ENCODE measurements at places on chromosomes 13 and 19.
A peak's percentile ranks its signal among the peaks of the same experiment; 100 is the strongest.

DNA sequence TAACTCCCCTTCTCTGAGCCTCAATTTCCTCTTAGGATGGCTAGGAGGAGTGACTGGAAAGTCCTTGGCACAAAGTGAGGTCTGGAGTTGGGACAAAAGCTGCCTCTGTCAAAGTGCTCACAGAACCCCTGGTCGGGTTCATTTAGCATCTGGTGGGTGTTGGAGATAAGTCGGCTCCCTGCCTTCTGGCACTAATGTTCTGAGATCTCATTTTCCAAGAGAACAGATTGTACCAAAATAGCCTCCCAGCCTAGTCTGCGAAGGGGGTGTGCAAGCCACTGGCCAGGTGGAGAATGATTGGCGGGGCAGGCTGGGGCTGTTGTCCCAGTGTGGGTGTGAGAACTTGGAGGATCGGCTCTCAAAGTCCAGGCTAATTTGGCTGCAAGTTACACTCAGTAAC lies 20.7 kb upstream of the NWD1 start:
- no peak overlapping the region for H3K4me3 ChIP-seq
- H3K36me3 ChIP-seq, result no peaks in the 10 kb centered on the region
- H3K4me1 ChIP-seq, result no peaks in the 10 kb centered on the region
- no peak for DNase-seq
- no peak overlapping the region for H3K27ac ChIP-seq
- no peaks in the 10 kb centered on the region for H3K27me3 ChIP-seq

DNA sequence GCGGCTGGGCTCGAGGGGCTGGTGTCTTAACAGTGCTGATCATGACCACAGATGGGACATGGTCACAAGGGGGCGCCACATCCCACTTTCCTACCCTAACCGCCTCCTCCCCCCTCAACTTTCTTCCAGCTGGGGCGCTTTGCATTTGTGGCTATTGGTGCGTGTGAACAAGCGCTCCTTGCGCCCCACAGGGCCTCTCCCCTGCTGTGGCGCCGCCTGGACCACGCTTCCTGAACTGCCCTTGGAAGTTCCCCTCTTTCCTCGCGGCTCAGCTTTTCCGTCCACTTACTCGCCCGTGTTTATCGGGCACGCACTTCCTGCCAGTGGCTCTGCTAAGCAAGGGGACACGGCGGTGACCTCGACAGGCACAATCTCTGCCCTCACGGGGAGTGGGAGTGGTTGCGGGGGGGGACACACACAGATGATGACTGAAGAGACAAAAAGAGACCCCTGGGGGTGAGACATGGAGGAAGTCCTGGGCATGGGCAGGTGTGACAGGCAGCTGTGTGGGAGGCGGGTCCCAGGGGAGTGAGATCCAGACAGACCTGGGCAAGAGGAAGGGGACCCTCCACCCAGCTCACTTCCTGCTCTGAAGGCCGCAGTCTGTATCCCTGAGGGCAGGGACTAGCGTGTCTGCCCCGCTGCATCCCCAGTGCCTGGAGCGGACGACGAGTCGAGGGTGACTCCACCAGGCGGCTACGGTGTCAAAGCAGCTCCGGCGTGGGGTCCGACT lies 40.3 kb downstream of the ZNF787 start:
- peak overlapping the region; percentile 58 for H3K4me3 ChIP-seq
- H3K27me3 ChIP-seq, result no peaks in the 10 kb centered on the region
- DNase-seq, result peak; percentile 47
- H3K27ac ChIP-seq, result no peak overlapping the region
- peaks cover 7% of the 10 kb centered on the region for H3K4me1 ChIP-seq

DNA sequence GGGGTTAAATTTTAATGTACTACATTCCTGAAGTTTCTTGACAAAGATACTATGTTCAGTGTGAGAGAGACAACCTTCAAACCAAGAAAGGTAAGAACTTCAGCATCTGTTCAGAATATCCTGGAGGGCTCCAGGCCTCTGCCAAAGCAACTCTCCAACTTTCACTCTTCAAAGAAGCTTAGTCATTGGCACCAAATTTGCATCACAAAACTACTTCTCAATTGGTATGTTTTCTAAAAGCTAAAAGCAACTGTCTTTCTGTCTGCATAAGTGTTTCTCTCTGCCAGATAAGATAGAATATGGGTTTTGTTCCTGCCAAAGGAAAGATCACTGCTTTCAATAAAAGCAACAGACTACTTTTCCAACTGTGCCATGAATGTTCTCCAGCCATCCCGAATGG lies 187.4 kb downstream of the SUCLA2 start:
- no peaks in the 10 kb centered on the region for H3K4me1 ChIP-seq
- H3K27ac ChIP-seq, result no peak overlapping the region
- H3K4me3 ChIP-seq, result no peak overlapping the region
- H3K27me3 ChIP-seq, result no peaks in the 10 kb centered on the region
- DNase-seq, result no peak

DNA sequence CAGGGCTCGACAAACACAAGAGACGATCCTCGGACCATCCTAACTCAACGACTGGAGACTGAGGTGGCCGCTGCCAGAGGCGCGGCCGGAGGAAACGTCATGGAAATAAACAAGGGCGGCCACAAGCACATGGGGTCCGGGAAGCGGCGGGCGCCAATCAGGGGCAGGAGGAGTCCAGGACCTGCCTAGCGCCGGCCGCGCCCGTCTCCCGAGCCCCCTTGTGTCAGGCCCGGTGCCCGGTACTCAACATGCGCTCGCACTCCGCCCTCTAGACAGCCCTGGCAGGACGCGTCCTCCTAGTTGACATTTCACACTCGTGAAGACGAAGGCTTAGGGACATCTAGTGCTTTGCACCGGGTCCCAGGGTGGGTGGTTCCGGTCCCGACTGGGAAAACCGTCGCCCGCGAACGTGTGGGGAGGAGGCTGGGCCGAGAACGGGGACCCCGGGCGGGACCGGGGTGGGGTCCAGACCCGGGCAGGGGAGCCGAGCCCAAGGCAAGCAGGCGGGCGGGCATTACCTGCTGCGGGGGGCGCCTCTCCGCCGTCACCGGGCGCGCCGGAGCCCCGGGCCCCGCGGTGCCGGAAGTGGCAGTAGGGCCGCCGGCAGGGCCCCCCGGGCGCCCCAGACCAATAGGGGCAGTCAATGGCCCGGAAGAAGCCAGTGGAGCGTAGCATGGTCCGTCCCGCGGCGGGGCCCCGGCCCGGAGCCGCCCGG lies 442 bp downstream of the REXO1 start:
- H3K27ac ChIP-seq, result peak overlapping the region; percentile 99
- DNase-seq, result no peak
- peaks cover 27% of the 10 kb centered on the region for H3K36me3 ChIP-seq
- peak overlapping the region; percentile 85 for H3K4me3 ChIP-seq
- no peaks in the 10 kb centered on the region for H3K27me3 ChIP-seq
- H3K4me1 ChIP-seq, result peaks cover 24% of the 10 kb centered on the region

DNA sequence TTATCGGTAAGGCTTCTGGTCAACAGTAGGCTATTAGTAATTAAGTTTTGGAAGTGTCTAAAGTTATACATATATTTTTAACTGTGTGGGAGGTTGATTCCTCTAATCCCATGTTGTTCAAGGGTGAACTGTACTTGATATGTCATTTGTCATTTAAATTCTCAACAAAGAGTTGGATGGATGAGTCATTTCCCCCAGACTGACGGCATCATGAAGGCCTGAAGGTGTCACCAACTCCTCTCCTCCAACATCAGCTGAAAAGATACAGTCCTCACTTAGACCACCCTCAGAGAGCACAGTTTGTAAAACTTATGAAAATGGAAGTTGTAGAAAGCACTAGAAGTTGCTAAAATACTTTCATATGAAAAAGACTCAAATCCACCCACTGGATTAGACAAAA lies 48.8 kb downstream of the DCLK1 start:
- no peak overlapping the region for H3K4me3 ChIP-seq
- no peaks in the 10 kb centered on the region for H3K27me3 ChIP-seq
- H3K4me1 ChIP-seq, result no peaks in the 10 kb centered on the region
- H3K27ac ChIP-seq, result no peak overlapping the region
- no peaks in the 10 kb centered on the region for H3K36me3 ChIP-seq
- DNase-seq, result no peak

DNA sequence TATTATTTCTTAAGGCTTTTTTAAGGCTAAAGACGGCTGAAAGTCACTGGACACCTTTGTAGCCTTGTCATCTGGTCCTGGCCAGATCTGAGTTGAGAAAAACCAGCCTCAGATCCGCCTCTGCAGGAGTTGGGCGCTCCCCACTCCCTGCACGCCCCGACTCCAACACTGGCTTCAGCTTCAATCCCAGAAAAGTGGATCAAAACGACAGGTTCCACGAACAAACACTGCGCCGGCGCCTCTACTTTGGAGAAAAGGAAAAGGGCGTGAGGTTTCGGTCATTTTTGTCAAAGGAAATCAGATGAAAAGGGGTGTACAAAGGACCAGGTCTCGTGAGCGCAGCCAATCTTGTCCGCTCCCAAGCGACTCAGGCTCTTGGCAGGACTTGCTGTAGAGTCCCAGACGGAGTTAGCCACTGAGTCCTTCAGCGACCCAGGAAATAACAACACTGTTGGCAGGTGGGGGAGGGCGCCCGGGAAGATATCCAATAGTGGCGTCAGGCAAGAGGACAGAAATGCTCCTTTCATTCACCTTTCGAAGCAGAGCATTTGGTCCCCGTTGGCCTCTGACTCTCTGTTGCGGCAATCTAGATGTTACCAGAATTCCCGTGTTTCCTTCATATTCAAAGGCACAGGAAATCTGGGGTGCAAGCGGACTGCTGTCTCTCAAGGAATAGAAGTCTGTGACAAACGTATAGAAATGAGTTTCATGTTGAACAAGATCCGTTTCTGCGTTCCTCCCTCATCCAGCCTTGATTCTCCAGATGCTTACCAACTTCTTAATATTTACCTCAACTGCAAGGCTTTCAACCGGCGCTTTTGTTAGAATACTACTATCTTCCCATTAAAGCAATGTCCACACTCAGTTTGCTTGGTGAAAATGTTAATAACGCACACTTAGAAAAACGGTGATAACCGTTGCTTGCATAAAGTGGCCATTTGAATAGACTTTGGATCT lies 1.8 kb upstream of the CCNA1 start:
- no peaks in the 10 kb centered on the region for H3K27me3 ChIP-seq
- DNase-seq, result no peak
- H3K36me3 ChIP-seq, result no peaks in the 10 kb centered on the region
- H3K4me1 ChIP-seq, result no peaks in the 10 kb centered on the region
- H3K27ac ChIP-seq, result no peak overlapping the region
- no peak overlapping the region for H3K4me3 ChIP-seq

- no peaks in the 10 kb centered on the region for H3K36me3 ChIP-seq
- H3K27ac ChIP-seq, result no peak overlapping the region
- no peak overlapping the region for H3K4me3 ChIP-seq
- no peaks in the 10 kb centered on the region for H3K4me1 ChIP-seq
Observed at GRCh38 chr13:61685682-61686012, 270.0 kb upstream of the PCDH20 start.
